Endodermal cell (in vitro differentiated cells): ENCODE measurements at places on chromosomes 5 and 9. TPM values are rescaled to one million over a fixed set of nuclear protein-coding genes. Genes with fewer than 3 reads are reported as not detected.

DNA sequence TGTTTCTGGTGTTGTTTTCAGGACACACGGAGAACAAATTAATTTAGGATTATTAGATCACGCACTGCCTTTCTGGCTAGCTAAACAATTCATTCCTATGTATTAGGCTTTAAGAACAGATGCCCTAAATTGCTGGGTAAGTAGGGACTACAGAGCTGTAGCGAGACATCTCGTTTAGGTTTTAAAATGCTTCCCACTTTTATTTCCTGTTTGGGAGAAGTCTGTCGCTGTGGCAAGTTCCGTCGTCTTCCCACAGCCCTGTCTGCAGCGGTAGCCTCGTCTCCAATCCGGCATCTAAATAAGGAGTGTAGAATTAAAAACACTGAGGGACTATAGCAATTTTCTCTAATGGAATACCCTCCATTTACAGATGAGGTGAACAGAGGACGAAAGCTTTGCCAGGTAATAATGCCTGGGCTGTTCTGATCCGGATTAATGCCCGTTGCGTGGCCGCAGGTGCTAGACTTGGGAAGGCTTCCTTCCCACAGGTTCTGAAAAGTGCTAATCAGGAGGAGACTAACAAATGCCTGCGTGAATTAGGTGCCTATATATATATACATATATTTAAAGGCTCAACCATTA lies 1.3 kb upstream of the TRIM36 start:
- peak overlapping the region; percentile 73 for H3K4me3 ChIP-seq
- no peak overlapping the region for H3K27ac ChIP-seq

- H3K27ac ChIP-seq = no peak overlapping the region
- DNase-seq = no peak
- H3K4me3 ChIP-seq = no peak overlapping the region
- no peaks in the 10 kb centered on the region for H3K4me1 ChIP-seq
- H3K36me3 ChIP-seq = no peaks in the 10 kb centered on the region
Measured at GRCh38 chr9:97866848-97867247, 13.8 kb downstream of the FOXE1 start.

DNA sequence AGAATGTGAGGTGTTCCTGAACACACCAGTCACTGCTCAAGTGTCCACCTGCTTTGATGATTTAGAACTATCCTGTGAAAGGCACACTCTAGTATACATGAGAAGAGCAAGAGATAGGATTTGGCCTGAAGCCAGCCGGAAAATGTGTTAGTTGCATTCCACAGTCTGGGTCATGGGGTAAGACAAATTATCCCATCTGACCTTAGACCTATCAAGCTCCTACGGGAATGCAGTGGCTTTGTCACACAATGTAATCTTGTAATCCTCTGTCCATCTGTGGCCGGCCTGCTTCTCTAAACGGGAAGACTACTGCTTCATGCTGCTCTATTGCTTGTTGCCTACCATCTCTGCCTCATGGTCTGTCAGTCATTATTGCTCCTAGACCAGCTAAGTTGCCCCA lies 92.4 kb upstream of the PRRC1 start:
- H3K27ac ChIP-seq = no peak overlapping the region
- peaks cover 26% of the 10 kb centered on the region for H3K36me3 ChIP-seq
- H3K4me1 ChIP-seq = peaks cover 16% of the 10 kb centered on the region
- H3K4me3 ChIP-seq = peak overlapping the region; percentile 8
- DNase-seq = no peak

GRCh38 chr5:151448038-151448985 lies 909 bp downstream of the SLC36A1 start:
- H3K27me3 ChIP-seq = no peaks in the 10 kb centered on the region
- peak overlapping the region; percentile 91 for H3K4me3 ChIP-seq
- peak; percentile 84 for DNase-seq
- H3K27ac ChIP-seq = no peak overlapping the region
- H3K4me1 ChIP-seq = peaks cover 3% of the 10 kb centered on the region
- peaks cover 3% of the 10 kb centered on the region for H3K36me3 ChIP-seq

DNA sequence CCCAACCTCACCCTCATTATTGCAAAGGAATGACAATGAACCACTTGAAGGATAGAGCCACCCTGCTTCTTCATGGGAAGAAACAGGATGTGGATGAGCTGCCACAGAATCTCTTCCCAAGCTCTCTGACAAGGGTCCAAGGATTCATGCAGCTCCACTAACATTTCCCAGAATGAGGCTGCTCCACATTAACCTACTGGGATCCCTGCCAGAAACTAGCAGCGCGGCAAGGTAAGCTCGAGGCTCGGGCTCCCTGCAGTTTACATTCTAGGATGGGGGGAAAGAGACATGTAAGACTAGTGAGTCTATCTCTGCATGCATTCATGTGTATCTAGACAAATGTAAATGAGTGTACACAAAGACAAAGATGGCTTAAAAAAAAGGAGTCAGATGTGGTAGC lies 12.1 kb downstream of the DCAF12 start:
- no peak overlapping the region for H3K4me3 ChIP-seq
- H3K4me1 ChIP-seq = no peaks in the 10 kb centered on the region
- no peak overlapping the region for H3K27ac ChIP-seq

GRCh38 chr9:116287721-116288120 lies 134.1 kb downstream of the PAPPA start:
- no peaks in the 10 kb centered on the region for H3K36me3 ChIP-seq
- no peak for DNase-seq
- H3K4me1 ChIP-seq = peaks cover 12% of the 10 kb centered on the region
- H3K27me3 ChIP-seq = peaks cover 76% of the 10 kb centered on the region
- H3K27ac ChIP-seq = no peak overlapping the region
- H3K4me3 ChIP-seq = no peak overlapping the region

SMAD5 gene
- 91.9 and 97.8 TPM in 2 replicates for total RNA-seq

- no peaks in the 10 kb centered on the region for H3K36me3 ChIP-seq
- H3K27ac ChIP-seq = peak overlapping the region; percentile 94
- H3K4me1 ChIP-seq = no peaks in the 10 kb centered on the region
- DNase-seq = no peak
- H3K27me3 ChIP-seq = peaks cover 71% of the 10 kb centered on the region
Measured at GRCh38 chr5:168852329-168852728, 273.2 kb upstream of the PANK3 start.

- peaks cover 3% of the 10 kb centered on the region for H3K4me1 ChIP-seq
- no peak overlapping the region for H3K27ac ChIP-seq
- no peak for DNase-seq
- H3K27me3 ChIP-seq = no peaks in the 10 kb centered on the region
- peaks cover 34% of the 10 kb centered on the region for H3K36me3 ChIP-seq
Measured at GRCh38 chr9:112700085-112700484, 17.8 kb downstream of the INIP start.

LCNL1 gene
- 1.3 and 1.4 TPM in 2 replicates for total RNA-seq

CARTPT gene
- total RNA-seq = not detected in 3 replicates

- H3K4me3 ChIP-seq = no peak overlapping the region
- peaks cover 65% of the 10 kb centered on the region for H3K27me3 ChIP-seq
- no peak overlapping the region for H3K27ac ChIP-seq
- H3K4me1 ChIP-seq = no peaks in the 10 kb centered on the region
Measured at GRCh38 chr5:181059297-181060230, 19.5 kb downstream of the BTNL9 start.

C5orf46 gene
- total RNA-seq = not detected in 3 replicates

DNA sequence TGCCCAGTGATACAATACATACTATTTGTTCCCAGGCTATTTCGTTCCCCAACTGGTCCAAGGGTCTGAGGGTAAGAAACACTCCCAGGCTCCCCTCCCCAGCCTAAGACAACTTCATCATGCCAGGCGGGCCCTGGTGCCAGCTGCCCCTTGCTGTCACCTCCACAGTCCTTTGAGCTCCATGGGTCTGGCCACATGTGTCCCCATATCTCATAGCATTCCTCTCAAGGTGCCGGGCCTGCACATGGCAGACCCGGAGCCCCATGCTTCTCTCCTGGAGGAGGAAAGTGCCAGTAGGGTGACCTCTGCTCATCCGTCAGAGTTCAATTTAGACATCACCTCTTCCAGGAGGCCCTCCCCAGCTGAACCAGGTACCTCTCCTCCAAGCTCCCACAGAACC lies 120.5 kb downstream of the C5orf15 start:
- no peak for DNase-seq
- H3K27me3 ChIP-seq = no peaks in the 10 kb centered on the region
- no peak overlapping the region for H3K4me3 ChIP-seq
- no peaks in the 10 kb centered on the region for H3K36me3 ChIP-seq

DNA sequence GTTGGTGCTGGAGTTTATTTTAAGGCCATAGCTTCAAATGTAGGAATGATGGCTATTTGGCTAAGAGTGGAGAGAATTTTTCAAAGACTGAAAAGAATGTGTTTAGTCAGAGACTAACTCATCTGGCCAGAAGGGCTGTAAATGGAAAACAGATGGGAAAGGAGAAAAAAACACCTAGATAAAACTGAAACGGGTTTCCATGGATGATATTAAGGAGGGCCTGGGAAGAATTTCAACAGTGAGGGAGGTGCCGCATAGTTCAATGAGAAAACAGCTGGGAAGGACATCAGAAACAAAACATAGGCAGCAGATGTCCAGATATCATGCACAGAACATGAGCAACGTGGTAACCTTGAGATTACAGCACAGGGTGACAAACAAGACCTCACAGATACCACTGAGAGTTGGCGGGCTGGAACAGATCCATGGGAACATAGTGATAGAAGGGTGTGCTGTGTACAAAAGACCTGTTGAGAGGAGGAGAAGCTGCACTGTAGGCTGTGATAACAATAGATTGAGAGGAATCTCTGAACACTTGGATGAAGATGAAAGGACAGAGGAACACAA lies 31.2 kb upstream of the RAD23B start:
- H3K27ac ChIP-seq = no peak overlapping the region
- no peaks in the 10 kb centered on the region for H3K27me3 ChIP-seq
- DNase-seq = no peak
- peaks cover 4% of the 10 kb centered on the region for H3K4me1 ChIP-seq

- DNase-seq = no peak
Measured at GRCh38 chr9:135299239-135299590, 180.4 kb upstream of the PPP1R26 start.

DNA sequence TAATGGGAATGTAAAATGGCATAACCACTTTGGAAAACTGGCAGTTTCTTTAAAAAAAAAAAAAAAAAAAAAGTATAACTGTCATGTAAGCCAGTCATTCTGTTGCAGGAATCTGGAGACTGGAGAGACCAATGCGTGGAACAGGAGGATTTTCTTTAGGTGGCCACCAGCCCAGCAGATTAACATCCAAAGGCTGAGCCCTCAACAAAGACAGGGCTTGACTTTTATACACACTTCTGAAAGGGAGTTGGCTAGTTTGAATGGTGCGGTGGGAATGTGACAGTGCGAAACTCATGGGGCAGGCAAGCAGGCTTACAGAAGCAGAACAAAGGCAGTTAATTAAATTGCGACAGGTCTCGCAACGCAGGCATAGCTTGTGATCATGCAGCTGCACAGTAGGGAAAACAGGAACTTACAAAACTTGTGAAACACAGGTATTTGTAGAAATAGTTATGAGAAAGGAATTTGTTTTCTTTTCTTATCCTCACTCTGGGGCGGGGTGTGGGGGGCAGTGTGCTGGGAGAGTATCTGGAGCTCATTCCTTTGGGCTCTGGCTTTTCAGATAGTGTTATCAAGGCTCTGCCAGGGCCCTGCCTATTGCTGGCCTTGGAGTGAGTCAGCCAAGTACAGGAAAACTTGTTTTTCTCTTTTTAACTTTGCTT lies 12.0 kb downstream of the UIMC1 start:
- H3K4me3 ChIP-seq = peak overlapping the region; percentile 15
- no peaks in the 10 kb centered on the region for H3K4me1 ChIP-seq
- no peaks in the 10 kb centered on the region for H3K27me3 ChIP-seq
- H3K36me3 ChIP-seq = peaks cover 14% of the 10 kb centered on the region

DNA sequence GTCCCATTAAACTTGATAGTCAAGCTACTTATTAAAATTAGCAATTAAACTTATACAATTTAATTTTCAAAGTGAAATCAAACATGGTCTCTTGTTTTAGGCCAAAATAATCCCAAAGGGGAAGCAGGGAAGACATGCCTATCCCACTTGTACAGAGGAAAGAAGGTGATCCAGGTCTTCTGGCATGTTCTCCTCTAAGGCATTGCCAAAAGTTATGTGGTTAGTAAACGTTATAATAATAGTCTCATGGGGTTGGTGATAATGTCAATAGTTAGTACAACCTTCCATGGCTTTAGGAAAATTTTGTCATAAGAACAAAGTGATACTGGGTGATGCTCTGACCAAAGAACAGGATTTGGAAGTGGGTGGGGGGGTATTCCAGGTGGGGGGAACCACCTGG lies 52.8 kb downstream of the ROR2 start:
- peaks cover 47% of the 10 kb centered on the region for H3K4me1 ChIP-seq
- peaks cover 55% of the 10 kb centered on the region for H3K36me3 ChIP-seq
- H3K4me3 ChIP-seq = peak overlapping the region; percentile 46

- DNase-seq = no peak
- H3K27ac ChIP-seq = no peak overlapping the region
- no peaks in the 10 kb centered on the region for H3K36me3 ChIP-seq
- H3K4me3 ChIP-seq = no peak overlapping the region
Measured at GRCh38 chr9:81847181-81847915, 80.9 kb upstream of the SPATA31D4 start.

DNA sequence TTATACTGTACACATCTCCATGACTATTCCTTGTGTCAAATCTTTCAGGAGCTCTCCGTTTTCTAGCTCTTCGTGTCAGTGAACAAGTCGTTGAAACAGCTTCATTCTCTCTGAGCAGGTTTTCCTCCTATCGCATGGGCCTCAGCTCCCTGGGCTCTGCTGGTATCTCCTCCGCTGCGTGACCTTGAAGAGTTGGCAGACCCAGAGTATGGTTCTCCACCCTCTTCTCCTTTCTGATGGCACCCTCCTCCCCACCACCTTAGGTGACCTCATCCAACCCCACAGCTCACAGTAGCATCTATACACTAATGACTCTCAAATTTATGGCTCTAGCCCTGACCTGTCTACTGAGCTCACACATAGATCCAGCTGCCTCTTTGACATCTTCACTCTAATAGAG lies 36.0 kb upstream of the PDE8B start:
- no peaks in the 10 kb centered on the region for H3K36me3 ChIP-seq
- no peak for DNase-seq
- no peak overlapping the region for H3K27ac ChIP-seq
- H3K27me3 ChIP-seq = peaks cover 22% of the 10 kb centered on the region
- no peaks in the 10 kb centered on the region for H3K4me1 ChIP-seq
- no peak overlapping the region for H3K4me3 ChIP-seq
